Activated CD8-positive, alpha-beta memory T cell treated with anti-CD3 and anti-CD28 coated beads for 48 hours (primary cell): ENCODE measurements at places on chromosomes 13 and 19.

DNA sequence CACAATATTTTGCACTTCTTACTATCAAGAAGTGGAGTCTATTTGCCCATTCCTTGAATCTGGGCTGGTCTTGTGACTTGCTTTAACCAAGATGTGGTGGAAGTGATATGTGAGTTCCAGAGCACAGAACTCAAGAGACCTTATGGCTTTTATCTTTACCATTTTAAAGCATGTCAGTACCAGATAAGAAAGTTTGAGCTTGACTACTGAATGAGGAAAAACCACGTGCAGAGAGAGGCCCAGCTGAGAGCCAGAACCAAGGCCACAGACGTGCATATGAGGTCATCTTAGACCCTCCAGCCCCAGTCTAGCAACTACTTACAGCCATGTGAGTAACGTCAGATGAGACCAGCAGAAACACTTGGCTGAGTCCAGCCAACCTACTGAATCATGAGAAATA is 6.3 kb upstream of the CDK8 start:
- no peak for DNase-seq

DNA sequence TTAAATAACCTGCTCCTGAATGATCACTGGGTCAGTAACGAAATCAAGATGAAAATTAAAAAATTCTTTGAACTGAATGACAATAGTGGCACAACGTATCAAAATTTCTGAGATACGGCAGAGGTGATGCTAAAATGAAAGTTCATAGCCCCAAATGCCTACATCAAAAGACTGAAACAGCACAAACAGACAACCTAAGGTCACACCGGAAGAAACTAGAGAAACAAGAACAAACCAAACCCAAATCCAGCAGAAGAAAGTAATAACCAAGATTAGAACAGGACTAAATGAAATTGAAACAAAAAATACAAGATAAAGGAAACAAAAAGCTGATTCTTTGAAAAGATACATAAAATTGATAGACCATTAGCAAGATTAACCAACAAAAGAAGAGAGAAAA is 324.1 kb downstream of the RBM26 start:
- no peak for DNase-seq

- DNase-seq: no peak
Observed at GRCh38 chr13:96093296-96094006, 3.5 kb downstream of the HS6ST3 start.

GRCh38 chr13:110326263-110326904 is 19.3 kb downstream of the COL4A2 start:
- no peak for DNase-seq

DNA sequence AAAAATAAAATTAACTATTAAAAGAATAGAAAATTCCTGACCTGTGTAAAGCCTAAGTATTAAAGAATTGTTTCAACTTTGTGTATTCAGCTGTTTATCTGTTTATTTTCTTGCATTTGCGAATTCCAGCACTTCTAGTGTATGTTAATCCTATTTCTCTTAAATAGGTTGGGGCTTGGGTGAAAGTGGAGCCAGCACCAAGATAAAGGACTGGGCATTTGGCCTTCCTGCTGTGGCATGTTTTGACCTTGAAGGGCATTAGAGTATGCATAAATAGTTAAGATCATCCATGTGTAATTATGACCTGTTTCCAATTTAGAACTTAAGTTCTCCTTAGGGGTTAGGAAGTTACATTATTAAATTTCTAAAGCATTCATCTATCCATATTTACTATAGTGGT is 151.3 kb downstream of the NBEA start:
- DNase-seq: no peak

- DNase-seq: no peak
Observed at GRCh38 chr19:12664406-12665280, 1.9 kb downstream of the MAN2B1 start.

DNA sequence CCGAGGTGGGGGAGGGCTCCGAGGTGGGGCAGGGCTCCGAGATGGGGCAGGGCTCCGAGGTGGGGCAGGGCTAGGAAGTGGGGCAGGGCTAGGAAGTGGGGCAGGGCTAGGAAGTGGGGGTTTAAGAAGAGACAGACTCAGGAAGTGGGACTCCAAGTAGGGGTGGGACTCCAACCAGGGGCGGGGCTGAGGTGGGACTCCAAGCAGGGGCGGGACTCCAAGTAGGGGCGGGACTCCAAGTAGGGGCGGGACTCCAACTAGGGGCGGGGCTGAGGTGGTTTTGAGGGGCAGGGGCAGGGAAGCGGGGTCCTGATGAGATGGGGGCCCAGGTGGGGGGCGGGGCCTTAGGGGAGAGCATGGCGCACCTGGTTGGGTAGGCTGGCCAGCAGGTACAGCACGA is 13.6 kb downstream of the CFD start:
- DNase-seq: no peak

DNA sequence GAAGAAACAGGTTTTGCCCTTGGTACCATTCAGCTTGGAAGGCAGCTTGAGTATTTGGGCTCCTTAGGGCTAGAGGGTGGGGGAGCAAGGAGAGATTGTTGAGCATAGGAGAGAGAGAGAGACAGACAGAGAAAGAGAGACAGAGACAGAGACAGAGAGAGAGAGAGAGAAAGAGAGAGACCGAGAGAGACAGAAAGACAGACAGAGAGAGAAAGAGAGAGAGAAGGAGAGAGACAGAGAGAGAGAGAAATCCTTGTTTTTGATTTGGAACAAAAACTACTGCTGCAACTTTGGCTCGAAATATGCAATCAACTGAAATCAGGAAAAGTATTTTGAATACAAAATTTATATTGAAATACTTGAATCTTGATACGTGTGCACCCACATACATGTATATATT is 85.8 kb upstream of the ZNF536 start:
- no peak for DNase-seq

DNA sequence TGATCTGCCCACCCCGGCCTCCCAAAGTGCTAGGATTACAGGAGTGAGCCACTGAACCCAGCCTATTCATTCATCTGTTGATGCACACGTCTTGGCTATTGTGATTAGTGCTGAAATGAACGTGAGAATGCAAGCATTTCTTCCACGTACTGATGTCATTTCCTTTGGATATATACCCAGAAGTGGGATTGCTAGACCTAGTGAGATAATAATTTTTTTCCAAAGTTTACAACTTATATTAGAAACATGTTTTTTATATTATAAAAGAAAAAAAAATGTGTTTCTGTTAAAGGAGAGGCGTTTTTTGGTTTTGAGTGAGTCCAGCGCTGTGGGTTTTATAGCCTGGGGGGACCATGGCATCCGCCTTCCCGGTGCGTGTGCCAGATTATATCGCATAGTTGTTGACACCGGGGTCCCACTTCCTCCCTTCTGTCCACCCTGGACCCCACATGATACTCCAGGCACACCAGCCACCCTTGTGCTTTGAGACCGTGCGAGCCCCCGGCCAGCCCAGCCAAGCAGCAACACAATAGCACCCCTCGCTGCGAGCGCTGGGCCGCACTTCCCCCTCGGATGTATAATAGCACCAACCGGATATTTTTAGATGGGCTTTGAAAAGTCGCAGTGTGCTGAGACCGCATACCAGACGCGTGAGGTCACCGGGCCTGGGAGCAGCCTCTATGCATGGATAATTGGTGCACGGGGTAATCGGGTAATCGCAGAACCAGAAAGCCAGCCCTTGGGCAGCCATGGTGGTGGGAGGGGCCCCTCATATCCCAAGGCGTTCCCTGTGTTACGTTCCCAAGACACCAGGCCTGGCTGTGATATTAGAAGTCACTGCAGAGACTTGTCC is 59.6 kb downstream of the MYO9B start:
- no peak for DNase-seq

DNA sequence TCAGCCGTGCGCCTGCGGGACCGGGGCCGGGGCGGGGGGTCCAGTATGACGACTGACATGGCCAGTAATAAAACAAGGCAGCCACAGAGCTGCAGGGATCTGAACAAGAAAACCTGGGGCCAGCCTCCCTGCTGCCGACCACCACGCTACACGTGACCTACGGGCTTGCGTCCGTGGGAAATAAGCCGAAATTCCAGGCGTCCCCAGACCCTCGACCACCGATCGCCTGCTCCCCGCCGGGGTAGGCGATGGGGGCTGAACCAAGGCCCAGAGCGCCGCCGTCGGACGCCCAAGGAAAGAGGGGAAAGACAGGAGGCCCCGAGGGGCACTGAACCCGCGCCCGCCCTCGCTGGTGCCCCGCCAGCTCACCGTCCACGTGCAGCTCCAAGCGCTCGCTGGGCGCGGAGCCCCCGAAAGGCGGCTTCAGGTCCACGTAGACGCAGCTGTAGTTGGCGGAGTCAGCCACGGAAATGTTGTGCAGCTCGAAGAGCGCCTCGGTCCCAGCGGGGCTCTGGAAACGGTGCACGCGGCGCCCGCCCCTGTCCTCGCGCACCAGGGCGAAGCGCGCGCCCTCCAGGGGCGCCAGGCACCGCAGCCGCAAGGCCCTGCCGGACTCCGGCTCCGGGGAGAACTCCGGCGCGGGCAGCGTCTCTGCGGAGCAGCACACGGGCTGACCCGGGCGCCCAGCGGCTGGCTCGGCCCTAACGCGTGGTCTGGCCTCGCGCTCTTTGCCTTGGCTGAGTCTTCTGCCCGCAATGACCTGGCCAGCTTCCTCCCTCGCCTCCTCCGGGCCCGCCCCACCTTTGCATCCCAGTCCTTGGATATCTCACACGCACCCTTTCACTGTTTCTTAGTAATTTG is 3.1 kb downstream of the A1BG start:
- no peak for DNase-seq

GRCh38 chr19:50325310-50326100 is 3.7 kb downstream of the KCNC3 start:
- DNase-seq: peak; percentile 54

DNA sequence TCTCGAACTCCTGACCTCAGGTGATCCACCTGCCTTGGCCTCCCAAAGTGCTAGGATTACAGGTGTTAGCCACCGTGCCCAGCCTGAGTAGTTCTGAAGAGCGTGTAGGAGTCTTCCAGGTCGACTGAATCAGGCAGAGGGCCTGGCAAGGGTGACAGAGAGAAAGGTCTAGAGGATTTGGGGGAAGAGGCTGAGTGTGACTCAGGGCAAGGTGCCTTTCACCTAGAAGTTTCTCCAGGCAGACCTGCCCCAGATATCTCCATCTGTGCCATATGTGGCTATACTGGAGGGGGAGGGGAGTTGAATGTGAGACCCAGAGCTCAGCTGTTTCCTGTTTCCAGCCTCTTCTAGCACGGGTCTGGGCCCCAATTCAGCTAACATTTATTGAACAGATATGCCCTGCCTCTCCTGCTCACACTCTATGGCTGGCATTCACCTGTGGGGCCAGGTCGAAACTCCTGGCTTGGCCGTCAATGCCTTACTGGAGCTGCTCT is 1.3 kb downstream of the CCDC159 start:
- DNase-seq: no peak

- no peak for DNase-seq
Observed at GRCh38 chr19:16519230-16519687, 23.0 kb downstream of the CHERP start.

GRCh38 chr13:83622422-83622784 is 259.9 kb downstream of the SLITRK1 start:
- DNase-seq: no peak

DNA sequence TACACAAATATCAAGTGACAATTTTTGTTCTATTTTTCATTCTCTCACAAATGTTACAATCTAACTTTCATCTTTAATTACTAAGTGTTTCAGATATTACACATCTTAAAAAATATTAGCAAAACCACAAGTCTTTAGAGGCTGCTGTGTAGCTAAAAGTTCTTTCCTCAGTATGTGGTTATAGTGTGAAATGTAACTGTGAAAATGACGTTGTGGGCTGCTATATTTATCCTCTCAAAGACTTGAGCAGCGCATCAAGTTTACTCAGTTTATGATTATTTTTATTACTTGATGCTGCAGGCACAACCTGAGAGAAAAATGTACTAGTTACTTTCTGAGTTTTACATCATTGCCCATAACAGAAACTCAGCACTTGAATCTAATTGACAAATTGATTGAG is 2860.6 kb upstream of the PCDH20 start:
- no peak for DNase-seq

DNA sequence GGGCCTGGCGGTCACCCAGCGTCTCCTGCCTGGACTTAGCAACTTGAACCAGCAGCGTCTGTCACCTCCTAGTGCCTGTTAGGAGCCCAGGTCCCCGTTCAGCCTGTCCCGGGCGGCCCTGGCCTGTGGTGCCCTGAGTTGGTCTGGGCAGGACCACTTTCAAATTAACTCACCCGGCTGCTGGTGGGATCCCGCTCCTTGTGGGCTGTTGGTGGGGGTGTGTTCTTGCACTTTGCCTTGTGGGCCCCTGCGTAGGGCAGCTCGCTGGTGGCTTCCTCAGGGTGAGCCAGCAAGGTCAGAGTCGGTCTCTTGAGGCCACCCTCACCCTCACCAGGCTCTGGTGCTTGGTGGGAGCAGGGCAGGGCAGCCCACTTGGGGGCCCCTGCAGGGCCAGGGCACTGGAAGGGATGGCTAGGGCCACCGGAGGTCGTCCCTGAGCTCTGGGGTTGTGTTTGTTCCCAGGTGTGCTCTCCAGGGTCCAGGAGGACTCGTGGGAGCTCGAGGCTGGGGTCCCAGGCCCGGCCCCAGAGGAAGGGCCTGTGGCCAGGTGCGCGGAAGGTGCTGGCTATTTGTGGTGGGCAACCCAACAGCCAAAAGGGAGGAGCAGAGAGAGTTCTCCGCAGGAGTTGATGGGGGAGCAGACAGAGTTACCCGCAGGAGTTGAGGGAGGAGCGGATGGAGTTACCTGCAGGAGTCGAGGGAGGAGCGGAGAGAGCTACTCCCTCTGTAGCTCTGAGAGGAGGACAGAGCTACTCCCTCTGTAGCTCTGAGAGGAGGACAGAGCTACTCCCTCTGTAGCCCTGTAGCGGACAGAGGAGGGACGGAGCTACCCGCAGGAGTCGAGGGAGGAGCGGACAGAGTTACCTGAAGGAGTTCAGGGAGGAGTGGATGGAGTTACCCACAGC is 16.9 kb downstream of the TFDP1 start:
- DNase-seq: no peak

DNA sequence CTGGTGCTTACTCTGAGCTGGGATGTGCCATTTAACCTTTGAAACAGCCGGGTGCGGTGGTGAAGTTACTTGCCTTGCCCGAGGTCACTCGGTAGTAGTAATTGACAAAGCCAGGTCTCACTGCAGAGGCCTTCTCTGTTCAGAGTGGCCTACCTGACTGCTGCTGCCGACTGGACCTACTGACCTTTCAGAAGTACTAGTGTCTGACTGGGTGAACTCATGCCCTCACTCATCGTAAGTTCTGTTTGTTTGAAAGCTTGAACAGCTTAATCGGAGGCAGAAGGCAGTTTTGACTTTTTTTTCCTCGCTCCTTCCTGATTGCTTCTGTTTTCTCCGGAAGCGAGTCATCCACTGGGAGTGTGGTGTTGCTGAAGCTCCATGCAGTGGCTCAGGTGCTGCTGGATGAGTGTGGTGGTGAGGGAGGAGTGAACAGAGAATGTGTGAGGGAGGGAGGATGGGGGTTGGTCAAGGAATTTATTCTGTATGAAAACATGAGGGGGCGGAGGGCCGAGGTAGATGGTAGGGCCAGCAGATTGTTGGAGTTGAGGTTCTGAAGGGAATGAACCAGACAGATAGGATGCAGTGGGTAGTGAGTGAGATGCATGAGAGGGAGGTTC is 2.7 kb downstream of the SPINT2 start:
- DNase-seq: no peak

- no peak for DNase-seq
Observed at GRCh38 chr19:13100031-13100588, 2.5 kb downstream of the LYL1 start.
